Activated T-cell treated with anti-CD3 and anti-CD28 coated beads, Interleukin-2, amount 50 U/mL, for 72 hours (primary cell): ENCODE measurements at places on chromosomes 7 and 10.

DNA sequence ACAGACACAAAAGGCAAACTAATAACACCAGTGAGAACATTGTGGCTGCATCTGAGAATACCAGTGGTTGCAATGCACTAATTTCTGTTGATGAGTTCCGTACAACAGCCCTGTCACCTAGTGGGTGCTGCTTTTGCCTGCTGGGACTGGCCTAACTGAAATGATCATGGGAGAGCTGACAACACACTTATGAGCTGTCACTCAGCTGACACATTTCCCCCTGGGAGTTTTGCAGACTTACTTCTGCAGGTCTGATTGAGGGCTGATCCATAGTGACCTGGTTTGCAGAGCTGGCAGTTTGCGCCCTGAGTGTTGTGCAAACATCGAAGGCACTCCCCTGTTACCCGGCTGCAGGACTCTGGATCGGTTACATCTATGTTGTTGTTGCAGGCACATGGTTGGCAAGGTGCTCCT is 60.6 kb upstream of the LAMB1 start:
- peak; percentile 10 for DNase-seq

DNA sequence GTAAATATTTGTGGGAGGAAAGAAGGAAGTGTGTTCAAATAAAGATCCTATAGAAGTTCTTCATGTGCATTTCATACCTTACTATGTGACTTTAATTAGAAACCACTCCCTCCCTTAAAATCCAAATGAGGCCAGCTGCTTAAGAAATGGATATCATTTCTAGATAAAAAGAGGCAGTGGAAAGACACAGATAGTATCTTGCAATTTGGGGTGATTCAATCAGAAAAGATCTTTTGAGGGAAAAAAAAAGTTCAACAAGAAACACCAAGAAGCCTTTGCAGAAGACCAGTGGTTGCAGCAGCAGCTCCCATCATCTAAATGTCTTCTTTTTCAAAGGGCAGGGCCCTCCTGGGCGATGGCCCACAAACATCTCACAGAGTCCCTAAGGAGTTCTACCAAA is 200.1 kb downstream of the LRRN3 start:
- no peak for DNase-seq

- no peak for DNase-seq
These were observed 175.3 kb downstream of the CNTNAP2 start for GRCh38 chr7:146291900-146292299.

GRCh38 chr7:105268511-105269392 is 120.0 kb downstream of the SRPK2 start:
- DNase-seq = no peak

DNA sequence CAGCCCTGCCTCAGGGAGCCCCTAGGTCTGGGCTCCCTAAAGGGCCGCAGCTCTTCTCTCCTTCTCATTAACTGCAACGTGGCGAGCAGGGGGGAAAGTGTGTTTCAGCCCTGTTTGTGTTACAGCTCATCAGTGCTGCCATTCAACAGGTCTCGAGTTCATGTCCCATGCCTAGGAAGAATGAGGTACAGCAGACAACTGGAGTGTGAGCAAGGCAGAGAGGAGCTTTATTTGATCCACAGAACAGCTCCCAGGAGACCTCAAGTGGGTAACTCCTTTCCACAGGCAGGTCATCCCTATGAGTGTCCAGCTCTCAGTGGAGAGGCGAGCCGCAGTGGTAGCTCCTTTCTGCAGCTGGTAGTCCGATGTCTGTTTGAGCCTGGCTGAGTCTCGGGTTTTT is 313.1 kb downstream of the AUTS2 start:
- DNase-seq = no peak

DNA sequence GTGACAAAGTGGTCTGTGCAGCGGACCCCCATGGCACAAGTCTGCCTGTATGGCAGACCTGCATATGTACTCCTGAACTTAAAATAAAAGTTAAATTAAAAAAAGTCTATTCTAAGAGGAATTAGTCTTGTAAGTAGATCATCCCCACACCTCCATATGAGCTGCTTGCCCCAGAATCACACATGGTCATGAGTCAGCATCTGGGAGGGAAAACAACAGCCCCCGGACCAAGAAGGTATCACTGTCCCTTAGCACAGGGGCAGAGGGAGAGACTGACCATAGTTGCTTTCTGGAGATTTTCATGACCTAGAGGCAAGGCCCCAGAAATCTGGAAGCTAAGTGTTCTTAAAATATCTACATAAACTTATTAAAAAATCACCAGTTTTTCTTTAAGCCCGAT is 86.6 kb upstream of the PDK4 start:
- no peak for DNase-seq

GRCh38 chr7:15128716-15129115 is 226.2 kb upstream of the DGKB start:
- DNase-seq = no peak

DNA sequence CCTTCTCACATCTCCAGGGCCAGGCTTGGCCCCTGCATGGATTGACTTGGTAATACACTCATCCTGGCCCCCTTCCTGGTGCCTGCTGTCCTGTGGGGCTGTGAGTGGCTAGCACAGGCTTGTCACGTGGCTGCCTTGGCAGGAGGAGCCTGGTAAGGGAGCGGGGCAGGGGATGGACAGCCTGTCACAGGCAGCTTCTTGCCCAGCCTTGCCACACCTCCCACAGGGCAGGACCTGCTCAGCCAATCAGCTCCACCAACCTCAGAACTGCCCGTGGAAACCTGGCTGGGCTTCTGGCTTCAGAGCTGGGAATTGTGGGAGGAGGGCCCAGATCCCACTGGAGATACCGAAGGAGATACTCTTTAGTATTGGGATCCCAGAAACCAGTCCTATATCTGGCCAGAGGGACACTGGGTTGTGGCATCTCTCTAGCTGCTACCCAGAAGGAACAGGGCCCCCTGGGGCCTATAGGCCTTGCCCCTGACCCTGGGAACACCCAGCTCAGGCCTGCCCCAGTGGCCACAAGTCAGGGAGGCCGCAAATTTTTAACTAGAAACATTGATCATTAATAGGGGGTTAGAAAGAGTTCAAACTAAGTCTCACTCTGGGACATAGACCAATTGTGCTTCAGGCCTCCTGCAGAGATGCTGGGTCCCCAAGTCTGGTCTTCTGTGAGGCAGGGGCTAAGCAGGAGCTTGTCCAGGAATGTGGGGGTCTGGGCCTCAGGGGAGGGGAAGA is at the start of gene HOGA1:
HOGA1 (plus strand) TSS at position 330 of the 738 bp plus-strand sequence; CDS start at position 645, 315 bp downstream.
- no peak for DNase-seq

DNA sequence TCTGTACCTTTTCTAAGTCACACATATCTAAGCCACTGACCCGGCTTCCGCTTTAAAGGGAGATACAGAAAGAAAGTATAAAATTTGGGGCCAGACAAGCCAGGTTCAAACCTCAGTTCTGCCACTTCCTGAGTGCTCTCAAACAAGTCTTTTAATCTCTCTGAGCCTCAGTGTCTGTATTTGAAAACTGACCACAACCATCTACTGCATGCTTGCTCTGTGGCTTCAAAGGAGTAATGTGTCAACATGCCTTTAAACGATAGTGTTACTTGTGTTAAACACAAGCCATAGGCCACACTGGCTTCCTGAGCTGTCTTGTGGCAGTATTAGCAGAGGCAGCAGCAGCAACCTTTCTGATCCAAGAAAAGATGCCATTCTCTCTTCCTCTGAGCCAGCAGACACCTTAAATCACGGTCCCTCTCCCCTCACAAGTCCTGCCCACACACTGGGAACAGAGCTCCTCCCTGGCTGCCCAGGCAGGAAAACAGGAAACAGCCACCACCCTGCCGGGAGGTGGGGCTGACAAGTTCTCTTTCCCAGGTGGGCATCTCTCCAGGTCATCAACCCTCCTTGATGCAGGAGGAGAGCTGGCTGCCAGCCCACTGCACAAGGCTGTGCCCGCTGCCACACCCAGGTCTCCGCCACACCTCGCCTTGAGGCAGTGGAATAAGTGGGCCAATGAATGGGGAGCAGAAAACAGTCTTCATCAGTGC is 10.7 kb downstream of the HIP1 start:
- peak; percentile 21 for DNase-seq

DNA sequence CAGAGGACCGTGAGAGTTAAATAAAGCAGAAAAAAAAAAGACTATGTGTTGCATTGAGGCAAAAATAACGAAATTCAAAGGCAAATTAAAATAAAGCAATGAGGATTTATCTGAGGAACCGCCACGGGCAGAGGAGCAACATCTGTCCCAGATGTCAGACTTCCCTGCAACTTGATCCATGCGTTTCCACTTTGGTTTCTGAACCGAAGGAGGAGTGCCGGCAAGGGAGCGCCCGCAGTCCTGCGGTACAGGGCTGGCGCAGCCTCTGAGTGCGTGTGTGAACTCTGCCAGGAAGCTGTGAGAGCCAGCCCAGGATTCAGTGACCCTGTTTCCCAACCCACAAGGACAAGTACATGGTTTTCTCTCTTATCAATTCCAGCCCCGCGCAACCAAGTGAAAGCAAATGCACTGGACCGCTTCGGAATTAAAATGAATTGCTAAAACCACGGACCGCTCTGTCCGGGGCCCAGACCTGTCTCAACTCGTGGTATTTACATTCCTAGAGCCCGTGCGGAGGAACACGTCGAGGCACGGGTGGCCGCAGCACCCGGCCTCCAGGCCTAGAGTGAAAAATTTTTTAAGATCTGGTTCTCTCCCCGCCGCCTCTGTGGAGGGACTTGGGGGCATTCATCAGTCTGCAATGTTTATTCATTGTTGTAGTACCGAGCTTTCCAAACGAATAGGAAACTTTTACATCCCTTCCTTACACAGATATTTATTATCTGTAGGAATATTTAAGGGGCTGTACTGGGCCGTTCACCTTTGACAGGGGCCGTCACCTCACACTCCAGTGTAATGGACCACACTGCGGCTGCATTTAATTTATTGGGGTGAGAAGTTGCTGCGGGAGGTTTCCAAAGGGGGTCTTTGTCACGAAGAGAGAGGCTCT is 291.5 kb upstream of the NFE2L3 start:
- DNase-seq = peak; percentile 3

DNA sequence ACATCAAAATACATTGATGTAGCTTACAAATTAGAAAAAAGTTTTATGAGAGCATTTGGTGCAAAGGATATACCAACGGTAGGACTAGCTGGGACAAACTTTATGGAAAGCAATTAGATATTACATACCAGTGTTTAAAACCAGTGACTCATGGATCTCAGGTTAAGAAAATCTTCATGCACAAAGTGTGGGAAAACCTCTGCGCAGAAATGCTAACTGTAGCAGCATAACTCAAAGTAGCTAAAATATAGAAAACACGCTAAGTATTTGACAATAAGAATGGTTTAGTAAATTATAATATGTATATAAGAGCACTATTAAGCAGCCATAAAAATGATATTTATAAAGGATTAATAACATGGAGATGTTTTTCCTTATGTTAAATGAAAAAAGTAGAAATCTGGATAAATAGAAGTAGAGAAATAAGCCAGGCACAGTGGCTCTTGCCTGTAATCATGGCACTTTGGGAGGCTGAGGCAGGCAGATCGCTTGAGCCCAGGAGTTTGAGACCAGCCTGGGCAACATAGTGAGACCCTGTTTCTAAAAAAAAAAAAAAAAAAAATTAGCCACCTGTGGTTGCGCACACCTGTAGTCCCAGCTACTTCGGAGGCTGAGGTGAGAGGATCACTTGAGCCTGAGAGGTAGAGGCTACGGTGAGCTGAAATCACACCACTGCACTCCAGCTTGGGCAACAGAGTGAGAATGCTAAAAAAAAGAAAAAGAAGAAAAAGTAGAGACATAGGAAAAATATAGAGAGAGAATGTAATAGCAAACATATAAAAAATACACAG is 37.2 kb downstream of the TBXAS1 start:
- DNase-seq = no peak

GRCh38 chr10:78915190-78915518 is 153.6 kb upstream of the ZMIZ1 start:
- DNase-seq = no peak

- no peak for DNase-seq
These were observed 645.2 kb upstream of the IGFBP3 start for GRCh38 chr7:46566097-46566774.

DNA sequence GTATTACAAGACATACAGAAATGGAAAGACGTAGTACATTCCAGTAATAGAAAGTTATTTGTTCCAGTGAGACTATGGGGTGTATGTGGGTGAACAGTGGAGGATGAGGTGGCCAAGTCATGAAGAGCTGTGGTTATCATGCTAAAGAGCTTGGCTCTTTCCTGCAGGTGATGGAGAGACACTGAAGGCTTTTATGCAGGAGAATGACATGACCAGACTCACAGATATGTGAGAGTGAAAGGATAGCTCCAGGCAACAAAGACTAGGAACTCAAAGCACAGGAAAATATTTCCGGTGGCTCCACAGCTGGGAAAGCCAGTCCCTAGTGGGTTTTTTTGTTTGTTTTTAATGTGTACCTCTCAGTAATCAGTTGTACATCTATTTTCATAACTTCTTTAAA is 133.5 kb downstream of the TSPAN12 start:
- no peak for DNase-seq

GRCh38 chr10:4151466-4151865 is 366.5 kb upstream of the KLF6 start:
- DNase-seq = no peak

DNA sequence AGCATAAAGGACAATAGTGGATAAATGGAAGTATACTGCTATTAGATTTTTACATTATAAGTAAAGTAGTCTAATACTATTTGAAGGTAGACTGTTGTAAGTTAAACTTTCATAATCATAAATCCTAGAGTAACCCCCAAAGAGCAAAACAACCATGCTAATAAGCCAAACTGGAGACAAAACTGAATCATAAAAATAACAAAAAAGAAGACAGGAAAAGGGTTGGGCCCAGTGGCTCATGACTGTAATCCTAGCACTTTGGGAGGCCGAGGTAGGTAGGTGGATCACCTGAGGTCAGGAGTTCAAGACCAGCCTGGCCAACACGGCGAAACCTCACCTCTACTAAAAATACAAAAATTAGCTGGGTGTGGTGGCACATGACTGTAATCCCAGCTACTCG is 9.7 kb downstream of the CACUL1 start:
- DNase-seq = no peak

GRCh38 chr7:50261593-50261992 is 42.9 kb upstream of the IKZF1 start:
- DNase-seq = no peak

DNA sequence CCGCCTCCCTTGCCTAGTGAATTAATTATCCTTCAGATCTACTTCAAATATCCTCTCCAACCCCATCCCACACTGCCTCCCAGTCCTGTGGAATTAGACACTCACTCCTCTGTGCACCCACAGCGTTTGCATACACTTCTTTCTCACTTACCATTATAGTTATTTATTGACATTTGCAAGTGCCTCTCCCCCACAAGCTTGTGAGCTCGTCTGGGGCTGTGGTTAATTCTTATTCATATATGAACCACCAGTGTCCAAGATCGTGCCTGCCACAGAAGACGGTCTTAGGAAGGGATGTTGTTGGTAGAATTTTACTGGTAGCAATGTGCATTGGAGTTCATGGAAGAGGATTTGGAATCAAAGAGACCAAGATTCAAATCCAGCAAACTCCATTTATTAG is 68.1 kb upstream of the AOAH start:
- no peak for DNase-seq

DNA sequence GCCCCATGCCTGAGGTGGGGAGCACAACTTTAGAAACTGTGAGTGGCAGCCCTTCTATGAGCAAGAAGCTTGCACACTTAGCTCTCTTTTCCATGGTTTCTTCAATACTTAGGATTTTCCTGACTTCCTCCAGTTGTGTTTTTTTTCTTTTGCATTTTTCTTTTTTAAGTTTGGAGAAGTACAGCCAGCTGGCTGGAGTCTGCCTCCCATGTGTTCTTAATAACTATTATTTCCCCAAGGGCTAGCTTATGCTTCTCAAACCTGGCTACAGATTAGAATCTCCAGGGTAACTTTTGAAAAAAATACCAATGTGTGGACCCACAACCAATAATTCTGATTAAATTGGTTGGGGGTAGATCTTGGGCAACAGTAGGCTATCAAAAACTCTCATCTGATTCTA is 37.4 kb upstream of the MEOX2 start:
- no peak for DNase-seq
